ENCODE measurements at places on chromosomes 11 and 22. TPM values are rescaled to one million over a fixed set of nuclear protein-coding genes. Genes with fewer than 3 reads are reported as not detected.
A peak's percentile ranks its signal among the peaks of the same experiment; 100 is the strongest.

Gene P2RX6
- total RNA-seq = 3.7 TPM

DNA sequence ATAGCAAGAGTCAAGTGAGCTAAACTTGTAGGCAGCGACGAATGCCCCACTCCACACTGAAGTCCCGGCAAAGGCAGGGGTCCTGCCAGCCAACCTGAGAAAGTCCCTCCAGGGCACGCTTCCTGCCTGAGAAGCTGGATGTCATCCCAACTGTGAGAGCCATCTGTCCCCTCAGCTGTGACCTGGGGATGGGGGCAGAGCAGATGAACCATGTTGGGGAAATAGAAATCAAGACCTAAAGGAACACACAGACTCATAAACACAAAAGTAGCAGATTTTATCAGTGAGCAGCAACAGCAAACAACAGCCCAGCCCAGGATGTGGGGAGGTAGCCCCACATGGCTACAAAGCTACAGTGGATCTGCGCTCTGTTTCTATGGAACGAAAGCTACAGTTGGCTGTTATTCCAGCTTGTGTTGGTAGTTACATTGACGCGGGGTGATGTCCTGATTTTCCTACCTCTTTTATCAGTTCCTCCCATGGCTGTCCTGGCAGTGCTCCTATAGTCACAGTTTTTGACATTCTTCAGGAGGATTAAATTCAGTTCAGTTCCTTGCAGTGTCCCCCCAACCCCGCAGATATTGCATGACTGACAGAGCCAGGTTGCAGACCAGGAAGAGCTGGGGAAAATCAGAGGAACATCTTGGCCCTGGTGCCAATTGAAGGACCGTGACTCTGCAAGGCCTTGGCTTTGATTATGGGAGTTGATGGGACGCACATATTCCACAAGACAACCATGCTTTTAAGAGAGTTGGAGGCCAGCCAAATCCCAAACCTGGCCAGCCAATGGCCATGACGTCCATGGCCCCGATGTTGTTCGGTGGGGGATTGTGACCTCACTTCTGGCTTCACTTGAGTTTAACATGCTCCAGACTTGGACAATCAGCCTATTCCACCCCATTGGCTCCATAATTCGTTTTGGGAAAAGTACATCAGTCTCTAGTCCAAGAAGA, 14.6 kb downstream of the MRGPRD start:
- DNase-seq = no peak

- no peak for DNase-seq
Observed at GRCh38 chr11:103798446-103798845, 238.0 kb upstream of the DDI1 start.

GRCh38 chr22:42284643-42285181, 14.3 kb upstream of the TCF20 start:
- peak; percentile 61 for DNase-seq

DNA sequence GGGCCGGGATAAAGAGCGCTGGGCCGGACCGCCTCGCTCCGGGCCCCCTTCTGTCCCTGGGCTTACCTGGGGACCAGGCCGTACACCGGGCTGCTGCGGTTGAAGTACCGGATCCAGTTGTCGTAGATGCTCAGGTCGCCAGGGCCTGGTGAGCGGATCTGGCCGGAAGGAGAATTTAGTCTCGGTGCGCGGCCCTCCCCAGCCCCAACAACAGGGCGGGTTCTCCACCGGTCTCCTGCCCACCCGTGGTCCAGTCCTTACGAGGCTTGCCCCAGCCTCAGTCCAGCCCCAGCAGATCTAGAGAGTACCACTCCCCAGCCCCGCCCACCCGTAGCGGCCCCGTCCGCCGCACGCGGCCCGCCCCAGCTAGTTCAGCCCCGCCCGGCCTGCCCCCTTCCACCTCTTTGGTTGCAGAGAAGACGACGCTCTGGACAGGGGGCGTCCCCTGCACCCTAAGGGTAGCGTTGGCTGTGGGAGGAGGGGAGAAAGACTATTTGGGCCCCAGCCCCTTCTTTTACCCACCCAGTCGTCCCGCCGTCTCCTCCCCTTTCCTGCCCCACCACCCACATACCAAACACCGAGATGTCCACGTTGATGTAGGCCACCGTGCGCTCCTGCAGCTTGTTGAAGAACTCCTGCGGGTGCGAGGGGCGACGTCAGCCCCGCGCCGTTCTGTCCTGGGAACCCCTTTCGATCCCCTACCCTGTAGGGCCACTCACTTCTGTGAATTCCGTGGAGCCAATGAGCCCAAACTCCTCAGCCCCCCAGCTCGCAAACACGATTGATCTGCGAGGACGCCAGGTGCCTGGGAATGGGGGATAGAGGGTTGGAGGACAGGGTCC, 6.8 kb downstream of the SAC3D1 start:
- peak; percentile 85 for DNase-seq

GRCh38 chr11:76644591-76644990, 26.0 kb downstream of the LRRC32 start:
- no peak for DNase-seq

Gene ALKBH8
- total RNA-seq = 10.6 TPM

DNA sequence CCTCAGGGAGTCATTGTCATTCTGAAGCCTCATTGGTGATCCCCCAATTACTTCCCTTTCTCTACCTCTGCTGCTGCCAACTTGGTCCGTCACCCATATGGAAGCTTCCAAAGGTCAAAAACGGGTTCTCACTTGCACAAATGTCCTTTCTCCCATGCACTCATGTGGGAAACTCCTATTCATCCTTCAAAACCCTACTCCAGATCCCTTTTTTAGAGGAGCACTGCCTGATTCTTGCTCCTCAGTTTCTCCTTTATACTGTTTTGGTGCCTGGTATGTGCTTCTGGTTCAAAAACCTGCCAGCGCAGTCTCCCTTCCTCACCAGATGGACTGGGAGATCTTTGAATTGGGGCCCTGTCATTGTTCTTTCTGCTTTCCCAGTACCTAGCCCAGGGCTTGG, 41.9 kb downstream of the MYO18B start:
- DNase-seq = no peak

Gene C11orf42
- total RNA-seq = not detected

Gene SERPING1
- 324 TPM for total RNA-seq

- DNase-seq = no peak
Observed at GRCh38 chr11:107549954-107550285, 15.6 kb downstream of the ALKBH8 start.

DNA sequence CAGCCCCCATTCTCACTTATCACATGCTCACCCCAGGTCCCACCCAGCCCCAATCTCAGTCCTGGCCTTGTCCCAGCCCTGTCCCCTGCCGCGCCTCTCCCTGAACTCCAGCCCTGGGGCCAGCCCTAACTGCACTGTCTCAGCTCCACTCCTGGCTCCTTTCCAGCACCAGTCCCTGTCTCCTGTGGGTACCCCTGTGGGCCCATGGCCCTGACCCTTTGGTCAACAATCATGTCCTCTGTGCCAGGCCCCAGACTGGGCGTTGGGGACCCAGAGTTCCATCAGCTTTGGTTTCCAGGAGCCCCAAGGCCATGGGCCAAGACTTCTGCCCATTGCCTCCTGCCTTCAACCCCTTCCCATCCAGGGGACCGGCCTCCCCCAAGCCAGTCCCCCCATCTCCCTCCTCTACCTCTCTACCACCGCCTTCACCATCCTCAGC, 757 bp downstream of the SPI1 start:
- DNase-seq = peak; percentile 87

Gene ZMAT5
- total RNA-seq = 22.1 TPM

DNA sequence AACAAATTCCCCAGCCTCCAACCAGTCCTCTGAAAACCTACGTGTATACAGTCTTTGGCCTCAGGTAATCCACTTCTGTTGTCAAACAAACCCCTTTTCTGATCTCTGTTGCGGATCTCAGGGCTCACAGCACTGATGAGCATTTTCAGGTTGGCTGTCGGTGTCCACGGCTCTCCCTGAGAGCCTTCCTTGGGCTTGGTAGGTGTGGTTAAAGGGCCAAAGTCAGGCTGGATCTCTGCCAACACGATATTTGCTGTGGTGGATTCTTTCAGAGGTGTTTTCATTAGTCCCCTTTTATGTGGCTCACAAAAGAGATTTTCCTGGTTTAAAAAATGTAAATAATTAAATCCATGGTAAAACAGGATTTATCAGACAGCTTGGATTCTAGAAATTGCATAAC, 2.9 kb downstream of the E2F8 start:
- no peak for DNase-seq

DNA sequence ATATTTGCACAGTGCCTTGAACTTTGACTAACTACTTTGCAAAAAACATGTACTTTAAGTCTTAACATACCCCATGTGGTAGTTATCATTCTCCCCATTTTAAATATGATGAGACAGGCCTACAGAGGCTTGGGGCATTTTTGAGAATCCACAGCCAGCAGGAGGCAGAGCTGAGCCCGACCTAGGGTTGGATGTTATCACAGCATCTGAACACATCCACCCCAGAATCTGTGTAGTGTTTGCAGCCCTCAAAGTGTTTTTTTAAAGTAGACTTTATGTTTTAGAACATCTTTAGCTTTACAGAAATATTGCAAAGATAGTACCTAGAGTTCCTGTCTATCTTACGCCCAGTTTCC, 17.6 kb downstream of the OTOG start:
- no peak for DNase-seq

DNA sequence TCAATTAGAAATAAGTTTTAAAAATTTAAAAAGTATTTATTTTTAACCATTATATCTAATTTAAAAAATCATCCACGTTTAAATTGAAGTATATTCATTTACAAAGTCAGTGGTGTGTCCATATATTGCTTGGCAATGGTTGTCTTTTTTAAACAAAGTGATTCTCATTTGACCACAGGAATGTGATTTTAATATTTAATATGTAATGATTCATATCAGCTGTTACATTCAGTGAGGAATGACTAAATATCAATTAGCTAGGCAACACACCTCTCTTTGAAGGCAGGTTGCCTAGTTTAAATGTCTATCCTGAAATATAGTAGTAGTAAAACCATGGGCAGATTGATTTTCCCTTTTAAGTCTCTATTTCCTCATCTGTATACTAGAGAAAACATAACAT, 392.2 kb upstream of the CCDC179 start:
- no peak for DNase-seq

Gene CCDC87
- total RNA-seq = 0.10 TPM

- peak; percentile 68 for DNase-seq
Observed at GRCh38 chr11:71454470-71455113, 1.6 kb downstream of the NADSYN1 start.

DNA sequence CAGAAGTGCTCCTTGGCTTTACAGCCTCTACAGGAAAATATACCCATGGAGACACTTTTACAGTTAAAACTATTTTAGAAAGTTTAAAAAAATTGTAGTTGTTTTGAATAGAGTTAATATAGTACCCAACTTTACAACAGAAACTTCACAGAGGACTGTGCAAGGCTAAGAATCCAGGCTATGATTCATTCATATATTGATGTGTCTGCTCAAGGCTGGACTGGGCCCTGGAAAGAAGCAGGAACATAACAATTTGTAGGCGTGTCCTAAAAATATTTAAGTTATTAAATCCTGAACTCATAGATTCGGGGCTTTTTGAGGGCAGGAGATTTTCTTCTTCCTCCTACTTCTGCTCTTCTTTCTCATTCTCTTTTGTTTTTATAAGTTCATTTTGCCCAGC, 291.5 kb upstream of the CCDC179 start:
- DNase-seq = no peak

Gene CYP2D6
- 1.2 TPM for total RNA-seq

Gene VSIG2
- 0.43 TPM for total RNA-seq

- DNase-seq = no peak
Observed at GRCh38 chr11:133922078-133922870, 34.5 kb downstream of the IGSF9B start.

DNA sequence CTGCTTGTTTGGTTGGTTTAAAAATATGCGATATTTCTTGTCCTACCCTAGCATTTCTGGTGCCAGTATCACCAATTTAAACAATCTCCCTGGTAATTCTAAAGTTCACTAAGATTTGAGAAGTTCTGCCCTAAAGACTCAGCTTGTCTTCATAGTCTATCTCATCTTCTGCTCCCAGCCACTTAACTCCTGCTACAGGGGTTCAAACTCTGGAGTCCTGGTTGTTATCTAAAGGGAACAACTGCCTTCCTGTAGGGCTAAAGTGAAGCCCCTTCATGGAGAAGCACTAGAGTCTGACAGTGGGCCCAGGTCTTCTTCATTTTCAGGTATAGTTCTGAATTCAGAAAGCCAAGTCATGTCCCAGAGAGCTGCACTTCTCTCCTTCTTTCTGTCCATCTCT, 73.2 kb downstream of the CTNND1 start:
- DNase-seq = no peak

- no peak for DNase-seq
Observed at GRCh38 chr11:27433742-27434141, 38.8 kb downstream of the LGR4 start.

DNA sequence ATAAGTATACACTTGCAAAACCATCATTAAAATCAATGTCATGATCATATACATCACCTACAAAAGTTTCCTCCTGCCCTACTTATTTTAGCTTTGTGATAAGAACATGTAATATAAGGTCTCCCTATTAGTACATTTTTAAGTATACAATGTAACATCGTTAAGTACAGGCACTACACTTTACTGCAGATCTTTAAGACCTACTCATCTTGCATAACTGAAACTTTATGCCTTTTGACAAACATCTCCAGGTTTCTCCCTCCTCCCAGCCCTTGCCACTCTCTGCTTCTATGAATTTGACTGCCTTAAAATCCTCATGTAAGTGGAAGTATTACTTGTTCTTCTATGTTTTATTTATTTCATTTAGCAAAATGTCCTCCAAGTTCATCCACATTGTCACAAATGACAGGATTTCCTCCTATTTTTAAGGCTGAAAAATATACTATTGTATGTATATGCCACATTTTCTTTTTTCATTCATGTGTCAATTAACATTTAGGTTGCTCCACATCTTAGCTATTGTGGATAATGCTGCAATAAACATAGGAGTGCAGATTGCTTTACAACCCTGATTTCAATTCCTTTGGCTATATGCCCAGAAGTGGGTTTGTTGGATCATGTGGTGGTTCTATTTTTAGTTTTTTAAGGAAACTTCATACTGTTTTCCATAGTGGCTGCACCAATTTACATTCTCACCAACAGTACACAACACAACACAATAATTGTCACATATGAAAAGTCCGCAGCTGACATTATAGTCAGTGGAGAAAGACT, 471.1 kb upstream of the ANO3 start:
- DNase-seq = no peak

Gene TREH
- total RNA-seq = not detected

Gene CHCHD10
- 83.4 TPM for total RNA-seq

GRCh38 chr22:25759825-25760231, 17.8 kb downstream of the MYO18B start:
- no peak for DNase-seq

Gene SSRP1
- 57.3 TPM for total RNA-seq

Gene RANGAP1
- 42.2 TPM for total RNA-seq

- DNase-seq = peak; percentile 35
Observed at GRCh38 chr11:68946416-68947090, 34.2 kb downstream of the MRGPRD start.

Gene RRP7A
- total RNA-seq = 28.0 TPM

GRCh38 chr11:8812438-8812837, 98.6 kb upstream of the AKIP1 start:
- no peak for DNase-seq

GRCh38 chr11:116997071-116997470, 101.2 kb downstream of the SIK3 start:
- no peak for DNase-seq

DNA sequence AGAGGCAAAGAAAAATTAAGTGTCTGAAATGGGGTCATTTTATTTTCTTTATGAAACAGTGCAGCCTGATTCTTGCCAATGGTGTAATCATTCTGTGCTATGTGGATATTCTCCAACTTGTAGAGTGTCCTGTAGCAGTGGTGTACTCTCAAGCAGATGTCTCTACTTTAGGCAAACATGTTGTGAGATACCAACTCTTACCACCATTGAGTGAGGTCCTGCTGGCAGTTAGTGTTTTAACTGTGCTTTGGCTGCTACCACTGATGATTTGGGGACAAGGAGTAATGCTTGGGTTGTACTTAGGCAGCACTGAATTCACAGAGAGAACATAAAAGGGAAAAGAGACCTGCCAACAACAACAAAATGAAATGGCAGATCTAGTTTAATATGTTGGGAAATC, 122.5 kb downstream of the APIP start:
- no peak for DNase-seq

Measured in spleen (tissue), 13 donors.